ENCODE measurements at places on chromosomes 5 and 9. TPM values are rescaled to one million over a fixed set of nuclear protein-coding genes. Genes with fewer than 3 reads are reported as not detected.

The OR1L1 gene
- not detected for total RNA-seq

DNA sequence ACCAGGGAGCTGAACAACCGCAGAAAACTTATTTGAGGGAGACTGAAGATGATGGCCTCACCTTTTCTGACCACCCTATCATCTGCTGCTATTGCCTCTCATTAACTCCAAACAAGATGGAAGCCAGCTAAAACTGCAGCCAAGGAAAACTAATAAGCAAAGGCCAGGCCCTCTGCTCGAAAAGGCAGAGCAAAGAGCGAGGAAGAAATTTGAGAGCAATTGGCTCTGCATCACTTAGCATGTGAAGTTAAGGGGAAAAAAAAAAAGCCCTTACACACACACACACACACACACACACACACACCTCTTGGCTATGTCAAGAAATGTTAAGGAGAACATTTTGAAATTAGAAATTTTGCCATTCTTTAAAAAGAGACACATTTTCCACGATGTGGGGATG is 228.1 kb upstream of the CYLC2 start:
- no peak for DNase-seq

DNA sequence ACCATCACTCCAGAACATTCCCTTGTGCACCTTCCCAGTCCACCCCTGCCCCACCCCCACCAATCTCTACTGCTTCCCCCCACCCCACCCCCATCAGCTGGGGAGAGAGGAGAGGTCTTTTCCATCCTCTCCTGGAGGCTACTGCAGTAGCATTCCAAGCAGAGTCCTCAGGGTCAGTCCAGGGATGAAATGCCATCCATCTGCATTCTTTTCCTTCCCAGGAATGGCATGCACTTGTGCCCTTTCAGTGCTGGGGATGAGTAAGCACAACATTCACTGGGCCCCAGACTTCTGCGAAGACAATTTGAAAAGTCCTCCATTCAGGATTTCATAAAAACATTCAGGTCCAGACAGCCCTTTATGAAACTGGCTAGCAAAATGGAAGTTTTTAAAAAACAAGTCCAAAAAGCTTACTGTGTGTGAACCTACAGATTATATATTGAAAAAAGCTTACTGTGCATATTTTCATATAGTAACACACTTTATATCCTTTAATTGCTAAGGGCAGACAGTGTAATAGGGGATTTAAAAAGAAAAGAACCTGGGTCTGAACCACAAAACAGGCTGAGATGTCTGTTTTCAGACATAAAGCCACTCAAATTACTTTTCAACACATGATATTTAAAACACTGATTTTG is 50.0 kb upstream of the GOLPH3 start:
- DNase-seq, result no peak

DNA sequence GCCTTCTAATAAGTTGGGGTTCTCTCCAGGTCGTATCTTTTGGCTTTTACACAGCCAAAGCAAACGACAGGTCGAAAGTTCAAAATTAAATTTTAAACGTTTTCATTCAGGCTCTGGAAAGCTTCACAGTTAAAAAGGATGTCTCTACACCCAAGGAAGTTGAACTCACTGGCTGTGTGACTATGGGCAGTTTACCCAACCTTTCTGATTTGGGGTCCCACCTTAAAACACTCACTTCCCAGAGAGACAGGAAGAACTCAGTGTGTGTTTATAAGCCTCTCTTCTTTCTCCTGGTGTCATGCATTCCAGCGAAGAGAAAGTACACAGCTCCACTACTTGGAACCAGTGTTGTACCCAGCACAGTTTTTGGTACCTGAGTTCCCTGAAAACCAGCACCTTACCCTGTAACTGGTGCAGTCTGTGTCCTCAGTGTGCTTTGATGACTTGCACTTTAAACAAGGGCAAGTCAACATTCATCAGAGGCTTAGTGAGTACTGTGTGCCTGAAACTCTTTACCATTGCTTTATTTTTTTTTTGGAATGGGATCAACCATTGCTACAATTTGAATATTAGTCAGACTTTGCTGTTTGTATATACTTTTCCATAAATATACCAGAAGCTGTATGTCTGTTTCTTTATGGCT is 1.7 kb downstream of the SRD5A1 start:
- no peak for DNase-seq

DNA sequence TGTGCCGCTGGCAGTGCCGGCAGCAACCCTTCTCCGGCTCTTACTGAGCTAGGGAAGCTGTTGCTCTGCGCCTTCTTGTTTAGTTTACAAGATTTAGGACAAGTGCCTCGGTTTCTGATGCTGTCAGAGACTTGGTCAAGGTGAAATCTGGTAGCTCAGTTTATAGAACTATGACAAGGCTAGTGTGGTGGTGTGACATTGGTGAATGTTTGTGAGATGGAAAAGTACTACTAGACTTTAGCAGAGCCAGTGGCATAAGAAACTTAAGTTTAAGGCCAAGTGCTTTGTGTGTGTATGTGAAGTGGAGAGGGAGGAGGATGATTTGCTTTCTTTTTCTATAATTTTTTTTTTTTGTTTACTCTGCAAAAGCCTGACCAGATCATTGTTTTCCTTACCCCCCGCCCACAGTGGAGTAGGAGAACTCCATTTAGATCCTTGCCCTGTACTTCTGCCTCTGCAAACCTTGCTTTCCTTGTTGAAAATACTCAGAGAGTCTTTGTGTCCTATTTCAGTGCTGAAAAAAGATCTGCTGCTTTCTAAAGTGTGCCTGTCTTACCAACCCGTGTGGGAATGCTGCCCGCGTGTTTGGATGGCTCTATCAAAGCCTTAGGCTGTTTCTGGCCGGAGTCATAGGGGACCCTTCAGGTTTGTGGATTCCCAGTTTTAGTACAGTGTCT is 75.9 kb downstream of the TRIO start:
- DNase-seq, result no peak

GRCh38 chr9:134144801-134145200 is 8.9 kb downstream of the WDR5 start:
- no peak for DNase-seq

- DNase-seq, result no peak
Measured at GRCh38 chr9:124394167-124394566, 21.1 kb downstream of the PSMB7 start.

DNA sequence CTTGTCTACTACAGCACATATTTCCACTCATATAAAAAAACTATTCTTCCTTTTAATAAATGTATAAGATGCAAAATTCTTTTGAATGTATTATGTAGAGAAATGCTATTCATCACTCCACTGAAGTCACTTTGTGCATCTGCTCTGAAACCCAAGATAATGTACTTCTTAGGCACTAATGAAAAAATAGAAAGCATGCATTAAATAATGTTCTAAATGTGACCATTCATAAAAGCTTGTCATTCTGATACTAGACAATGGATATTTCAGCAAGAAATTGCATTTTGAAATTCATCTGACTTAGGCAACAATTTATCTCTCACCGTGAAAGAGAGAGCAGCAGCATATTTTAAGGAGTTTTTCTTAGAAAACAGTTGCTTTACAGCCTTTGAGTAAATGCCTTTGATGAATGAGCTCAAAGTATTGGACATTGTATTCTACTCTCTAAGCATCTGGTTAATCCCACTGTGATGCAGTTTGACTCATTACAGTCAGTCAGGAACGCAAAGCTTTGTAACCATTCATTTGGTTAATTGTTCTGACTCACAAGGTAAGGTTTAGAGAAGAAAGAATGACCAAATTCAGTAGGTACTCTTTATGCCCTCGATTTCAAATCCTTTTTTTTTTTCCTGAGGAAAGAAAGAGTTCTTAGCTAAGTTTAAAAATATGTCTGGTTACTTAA is 2233.8 kb upstream of the C9orf72 start:
- DNase-seq, result no peak

GRCh38 chr9:16721972-16722371 is 148.5 kb downstream of the BNC2 start:
- DNase-seq, result no peak

- no peak for DNase-seq
Measured at GRCh38 chr5:84032324-84032723, 311.7 kb upstream of the HAPLN1 start.

GRCh38 chr5:142065273-142065672 is 43.3 kb upstream of the NDFIP1 start:
- DNase-seq, result no peak
